ENCODE measurements at places on chromosomes 6 and 20.

GRCh38 chr20:35300469-35301262 is 8.4 kb upstream of the FAM83C start:
- DNase-seq = no peak

GRCh38 chr6:118562959-118563358 is 14.9 kb downstream of the PLN start:
- no peak for DNase-seq

DNA sequence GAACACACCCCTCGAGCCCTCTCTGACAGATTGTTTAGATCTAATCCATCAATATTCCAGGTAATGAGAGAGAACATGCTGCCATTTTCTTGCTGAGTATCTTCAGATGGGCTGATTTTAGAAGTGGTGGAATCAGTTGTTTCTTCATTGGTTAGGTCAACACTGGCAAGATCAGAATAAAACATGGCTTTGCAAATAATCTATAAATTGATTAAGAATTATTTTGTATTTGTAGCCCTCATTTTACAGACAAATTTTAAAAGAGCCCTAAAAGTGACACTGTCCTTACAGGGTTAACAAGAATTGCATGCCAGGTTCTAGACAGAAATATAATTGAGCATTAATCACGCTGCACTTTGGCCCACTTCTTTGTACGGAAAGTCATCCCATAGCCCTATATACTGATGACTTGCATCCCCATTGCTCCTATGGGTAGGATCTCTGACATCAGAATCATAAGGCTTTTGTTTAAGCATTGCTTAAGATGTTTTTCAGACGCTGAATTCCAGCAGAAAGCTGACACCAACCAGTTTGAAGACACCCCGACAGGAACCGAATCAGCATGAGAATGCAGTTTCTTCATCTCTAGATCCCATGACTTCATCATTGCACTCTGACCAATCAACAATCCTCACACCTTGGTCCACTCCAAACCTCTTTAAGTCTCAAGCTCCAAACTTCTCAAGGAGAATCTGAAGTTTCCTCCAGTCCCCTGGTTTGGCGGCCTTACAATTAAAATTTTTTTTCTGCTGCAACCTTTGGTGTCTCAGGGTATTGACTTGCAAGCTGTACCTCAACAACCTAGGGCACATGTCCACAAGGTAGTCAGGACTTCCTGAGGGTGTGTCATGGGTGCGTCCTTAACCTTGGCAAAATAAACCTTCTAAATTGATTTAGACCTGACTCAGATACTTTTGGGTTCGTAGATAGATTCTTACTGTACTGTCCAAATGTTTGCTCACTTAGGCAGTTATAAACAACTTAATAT is 7.8 kb downstream of the TDP2 start:
- DNase-seq = no peak

GRCh38 chr6:32852018-32852843 is 1.3 kb downstream of the TAP1 start:
- DNase-seq = peak; percentile 61

DNA sequence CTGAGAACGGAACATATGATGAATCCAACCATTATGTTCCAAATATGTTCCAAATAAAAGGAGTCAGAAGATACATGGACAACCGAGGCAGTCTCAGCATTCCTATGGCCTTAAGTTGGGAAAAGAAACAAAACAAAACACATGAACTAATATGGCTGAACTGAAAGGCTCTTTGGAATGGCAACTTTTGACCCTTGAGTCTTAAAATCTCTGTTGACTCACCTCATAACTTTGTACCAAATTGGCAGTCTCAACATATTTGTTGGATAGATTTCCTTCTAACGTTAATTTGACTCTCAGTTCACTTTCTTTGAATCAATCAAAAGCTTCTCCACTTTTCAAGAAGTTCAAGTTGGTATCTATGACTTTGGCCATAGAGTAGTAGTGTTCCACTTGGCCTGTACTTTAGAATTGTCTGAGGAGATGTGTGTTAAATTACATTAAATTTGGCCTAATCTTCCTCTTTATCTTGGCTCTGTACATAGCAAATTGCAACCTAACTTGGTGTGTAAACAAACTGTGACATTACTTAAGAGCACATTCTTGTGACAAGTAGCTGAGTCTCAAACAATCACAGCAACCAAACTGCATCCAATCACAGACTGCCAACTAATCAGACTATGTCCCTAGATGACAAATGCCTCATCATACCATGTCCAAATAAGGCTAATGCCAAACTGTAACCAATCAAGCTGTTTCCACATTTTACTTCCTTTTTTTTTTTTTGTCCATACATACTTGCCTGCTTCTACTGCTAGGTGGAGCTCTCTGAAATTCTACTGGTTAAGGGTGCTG is 208.8 kb downstream of the BMP2 start:
- no peak for DNase-seq

DNA sequence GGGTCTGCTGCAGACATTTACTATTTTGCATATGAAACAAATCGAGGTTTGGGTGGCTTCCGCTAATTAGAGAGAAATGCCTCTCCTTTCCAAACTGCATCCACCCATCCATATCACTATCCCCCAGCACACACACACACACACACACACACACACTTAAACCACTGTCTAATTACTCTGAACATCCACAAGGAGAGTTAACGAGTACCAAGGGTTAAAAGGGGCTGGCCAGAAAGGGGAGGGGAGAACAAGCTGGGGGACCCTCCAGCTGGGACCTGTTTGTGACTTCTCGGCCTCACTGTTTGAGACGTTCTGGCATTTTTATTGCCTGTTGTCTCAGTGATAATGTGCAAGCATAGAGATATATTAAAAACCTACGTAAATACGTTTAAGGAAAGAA is 261.2 kb downstream of the FOXC1 start:
- no peak for DNase-seq

DNA sequence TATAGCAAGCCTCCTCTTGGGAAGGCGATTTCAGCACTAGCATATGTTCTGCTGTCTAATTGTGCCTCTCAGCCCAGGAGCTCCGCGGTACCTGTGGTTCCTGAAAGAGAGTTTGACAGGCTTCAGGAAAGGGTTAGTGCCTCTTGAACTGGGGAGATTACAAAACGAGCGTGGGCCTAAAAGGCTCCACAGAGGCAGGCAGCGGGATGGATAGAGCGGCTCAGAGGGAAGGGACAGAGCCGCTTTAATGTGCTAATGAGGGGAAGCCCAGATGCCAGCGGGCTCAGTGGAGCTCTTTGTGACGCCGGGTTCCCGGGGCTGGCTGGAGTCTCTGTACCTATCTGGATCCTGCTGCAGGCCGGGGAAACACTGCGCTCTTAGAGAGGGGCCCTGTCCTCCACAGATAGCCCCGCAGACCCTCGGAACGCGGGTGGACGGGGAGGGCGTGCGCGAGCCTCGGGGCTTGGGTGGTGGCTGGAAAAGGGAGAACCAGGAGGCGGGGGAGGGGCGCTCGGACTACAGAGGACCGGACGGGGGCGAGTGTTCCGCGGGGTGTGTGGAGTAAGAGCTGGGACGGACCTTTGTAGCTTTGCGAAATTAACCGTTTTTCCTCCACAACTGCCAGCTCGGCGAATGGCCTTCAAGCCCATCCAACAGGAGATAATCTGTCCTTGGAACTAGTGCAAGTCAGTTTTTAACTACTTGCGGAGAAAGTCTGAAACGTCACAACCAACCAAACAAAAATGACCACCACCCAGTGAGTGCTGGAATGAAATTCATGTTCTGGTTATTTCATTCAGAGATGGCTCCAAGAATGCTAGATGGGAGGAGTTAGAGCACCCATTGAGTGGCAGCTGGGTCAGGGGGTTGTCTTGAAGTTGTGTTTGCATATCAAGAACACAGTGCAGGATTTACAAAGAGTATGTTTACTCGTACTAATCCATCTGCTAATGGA is 13.0 kb downstream of the SLC35F1 start:
- no peak for DNase-seq

DNA sequence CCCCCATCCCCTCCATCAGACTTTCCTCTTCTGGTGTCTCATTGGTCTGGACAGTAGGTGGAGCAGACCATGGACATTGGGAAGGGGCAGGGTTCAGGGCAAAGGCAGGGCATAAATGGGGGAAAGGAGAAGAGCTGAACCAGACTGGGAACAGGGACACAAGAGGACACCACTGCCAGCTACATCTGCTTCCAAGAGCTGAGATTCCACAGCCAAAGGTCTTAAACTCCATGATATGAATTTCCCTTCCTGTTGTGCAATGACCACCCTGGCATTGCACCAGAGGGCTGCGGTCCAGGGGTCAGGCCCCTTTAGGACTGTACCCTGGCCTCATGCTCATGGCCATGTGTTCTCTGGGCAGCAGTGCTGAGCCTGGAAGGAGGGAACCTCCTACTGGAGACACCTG is 137.9 kb downstream of the MAFB start:
- DNase-seq = no peak

DNA sequence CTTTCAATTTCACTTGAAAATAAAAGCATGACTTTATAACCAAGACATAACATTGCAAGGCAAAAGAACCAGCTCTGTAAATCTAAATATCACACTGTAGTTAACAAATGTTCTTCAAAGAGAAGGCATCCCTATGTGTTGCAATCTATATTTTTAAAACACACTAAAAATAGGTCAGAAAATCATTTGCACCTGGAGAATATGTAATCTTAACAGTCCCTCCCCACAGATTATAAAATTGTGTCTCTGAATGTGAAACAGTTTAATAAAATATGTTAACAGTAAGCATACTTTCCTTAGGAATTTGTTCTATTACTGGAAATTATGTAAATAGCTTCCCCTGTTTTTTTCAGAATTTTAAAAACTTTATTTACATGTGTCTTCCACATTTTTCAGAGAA is 351.9 kb downstream of the COL12A1 start:
- no peak for DNase-seq

DNA sequence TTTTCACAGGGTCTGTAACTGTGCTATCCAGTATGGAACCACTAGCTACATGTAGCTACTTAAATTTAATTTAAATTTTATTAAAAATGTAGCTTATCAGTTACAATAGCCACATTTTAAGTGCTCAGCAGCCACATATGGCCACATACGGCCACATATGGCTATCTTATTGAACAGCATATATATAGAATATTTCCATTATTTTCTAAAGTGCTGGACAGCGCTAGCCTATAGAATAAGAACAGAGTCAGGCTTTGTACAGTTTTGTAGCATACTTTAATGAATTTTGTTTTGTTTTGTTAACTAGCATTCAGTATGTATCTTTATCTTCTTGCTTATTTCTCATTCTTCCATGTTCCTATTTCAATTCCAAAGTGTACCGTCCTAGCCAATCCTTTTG is 118.4 kb downstream of the JAG1 start:
- no peak for DNase-seq

GRCh38 chr6:168054765-168055560 is 24.0 kb downstream of the FRMD1 start:
- no peak for DNase-seq

DNA sequence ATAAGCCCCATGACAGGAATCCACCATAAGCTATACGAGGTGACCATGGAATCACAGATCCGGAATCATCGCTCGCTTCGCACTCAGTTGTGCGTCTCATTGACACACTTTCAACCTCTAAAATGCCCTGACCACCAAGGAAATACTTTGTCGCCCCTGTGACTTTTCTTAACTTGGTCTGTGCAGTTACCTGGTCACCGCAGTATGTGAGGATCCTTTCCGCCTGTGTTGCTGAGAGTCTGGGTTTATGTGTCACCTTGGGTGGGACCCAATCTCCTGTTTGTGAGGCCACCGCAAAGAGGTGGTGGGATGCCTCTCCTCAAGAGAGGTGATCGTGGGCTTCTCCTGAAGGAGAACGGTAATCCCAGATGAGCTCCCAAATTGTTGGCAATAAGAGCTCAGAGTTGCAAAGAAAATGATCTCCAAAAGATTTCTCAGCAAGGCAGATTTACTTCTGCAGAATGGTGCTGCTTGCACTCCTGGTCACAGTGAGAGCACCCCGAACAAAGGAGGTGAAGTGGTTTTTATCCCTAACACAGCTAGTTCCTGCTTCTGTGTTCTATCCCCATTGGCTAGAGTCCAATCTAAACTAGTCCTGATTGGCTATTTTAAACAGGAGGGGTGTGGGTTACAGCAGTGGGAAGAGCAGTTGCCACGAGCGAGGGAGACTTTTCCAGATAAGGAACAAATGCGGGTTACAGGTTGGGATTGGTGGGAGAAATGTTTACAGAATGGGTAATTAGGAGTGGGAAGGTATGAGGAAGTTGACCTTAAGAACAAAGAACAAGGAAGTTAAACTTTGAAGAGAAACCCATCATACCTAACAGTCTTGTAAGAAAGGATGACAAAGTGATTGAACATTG is 9.1 kb upstream of the ZNFX1 start:
- DNase-seq = no peak

GRCh38 chr6:134768931-134769330 is 181.0 kb downstream of the ALDH8A1 start:
- no peak for DNase-seq

DNA sequence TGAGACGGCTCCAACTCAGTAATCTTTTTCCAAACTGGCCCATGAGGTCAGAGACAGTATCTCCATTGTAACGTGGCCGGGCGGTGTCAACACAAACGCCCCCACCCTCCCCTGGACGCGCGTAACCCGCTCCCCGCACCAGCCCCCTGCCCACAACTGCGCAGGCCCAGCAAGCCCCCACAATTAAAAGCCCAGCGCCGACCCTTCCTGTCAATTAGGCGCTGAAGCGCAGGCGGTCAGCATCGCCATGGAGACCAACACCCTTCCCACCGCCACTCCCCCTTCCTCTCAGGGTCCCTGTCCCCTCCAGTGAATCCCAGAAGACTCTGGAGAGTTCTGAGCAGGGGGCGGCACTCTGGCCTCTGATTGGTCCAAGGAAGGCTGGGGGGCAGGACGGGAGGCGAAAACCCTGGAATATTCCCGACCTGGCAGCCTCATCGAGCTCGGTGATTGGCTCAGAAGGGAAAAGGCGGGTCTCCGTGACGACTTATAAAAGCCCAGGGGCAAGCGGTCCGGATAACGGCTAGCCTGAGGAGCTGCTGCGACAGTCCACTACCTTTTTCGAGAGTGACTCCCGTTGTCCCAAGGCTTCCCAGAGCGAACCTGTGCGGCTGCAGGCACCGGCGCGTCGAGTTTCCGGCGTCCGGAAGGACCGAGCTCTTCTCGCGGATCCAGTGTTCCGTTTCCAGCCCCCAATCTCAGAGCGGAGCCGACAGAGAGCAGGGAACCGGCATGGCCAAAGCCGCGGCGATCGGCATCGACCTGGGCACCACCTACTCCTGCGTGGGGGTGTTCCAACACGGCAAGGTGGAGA is at the start of the genes HSPA1A and HSPA1L:
Gene HSPA1A, plus strand, starts transcription at position 519 of the 814 bp plus-strand sequence. Its CDS starts 214 bp downstream, at position 733.
Gene HSPA1L, minus strand, starts transcription at position 259 of the 814 bp plus-strand sequence. CDS start 3,311 bp downstream, outside the sequence.
- DNase-seq = peak; percentile 94

DNA sequence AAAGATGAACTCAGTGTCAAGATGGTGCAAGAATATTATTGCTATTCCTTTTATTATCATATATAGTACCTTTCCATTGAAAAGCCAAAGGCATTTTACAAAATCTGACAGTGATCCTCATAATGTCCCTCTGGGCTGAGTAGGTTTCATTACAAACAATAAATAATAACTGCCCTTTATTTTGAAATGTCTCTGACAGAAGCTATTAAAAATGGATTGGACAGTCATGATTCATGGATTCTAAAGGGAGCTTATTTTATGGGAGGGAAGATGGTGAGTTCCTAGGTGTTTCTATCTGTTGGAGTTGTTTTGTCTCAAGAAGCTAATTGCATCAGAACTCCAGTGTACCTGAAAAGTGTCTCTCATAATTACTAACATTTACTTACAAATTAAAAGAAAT is 30.4 kb upstream of the HDAC2 start:
- no peak for DNase-seq
